ENCODE measurements at places on chromosomes 7 and 10.

GRCh38 chr10:131852823-131853609 is 47.8 kb upstream of the PPP2R2D start:
- DNase-seq = no peak

- no peak for DNase-seq
Measured at GRCh38 chr10:86163522-86164173, 202.9 kb downstream of the GRID1 start.

DNA sequence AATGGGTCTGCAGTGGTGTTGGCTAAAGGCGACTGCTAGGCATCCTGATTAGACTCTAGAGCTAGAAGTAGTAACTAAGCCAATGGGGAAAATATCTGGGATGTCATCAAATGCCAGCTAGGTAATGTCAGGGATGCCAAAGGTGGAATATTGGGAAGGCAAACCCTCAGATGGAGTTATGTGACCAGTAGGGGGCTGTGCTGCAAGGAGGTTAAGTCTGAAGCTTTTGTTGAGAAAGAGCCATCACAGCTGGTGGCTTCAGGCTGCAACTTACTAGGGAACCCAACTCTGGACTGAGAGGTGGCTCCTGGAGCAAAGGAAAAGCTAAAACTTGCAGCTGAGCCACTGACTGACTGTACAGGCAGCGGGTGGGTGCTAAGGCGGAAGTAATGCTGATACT is 576.9 kb upstream of the GHITM start:
- DNase-seq = no peak

DNA sequence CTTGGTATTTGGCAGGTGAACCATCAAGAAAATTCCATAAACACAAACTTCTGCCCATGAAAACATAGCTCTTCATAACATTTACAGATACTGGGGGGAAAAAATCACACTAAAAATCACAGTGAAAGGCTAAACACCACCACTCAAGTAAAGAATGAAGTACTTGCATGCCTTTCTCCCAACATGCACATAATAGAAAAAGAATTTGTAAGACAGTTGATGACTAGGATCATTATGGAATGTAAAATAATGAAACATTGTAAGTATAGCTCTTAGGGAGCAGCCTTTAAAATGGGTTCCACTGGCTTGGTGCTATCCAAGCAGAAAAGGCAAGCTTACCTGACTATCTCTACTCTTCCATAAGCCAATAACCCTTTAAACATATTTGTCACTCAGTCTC is 299.9 kb upstream of the LRRN3 start:
- DNase-seq = no peak

GRCh38 chr7:140698477-140698876 is 2.0 kb downstream of the NDUFB2 start:
- DNase-seq = no peak

GRCh38 chr10:113059371-113059780 is 109.3 kb downstream of the TCF7L2 start:
- no peak for DNase-seq

DNA sequence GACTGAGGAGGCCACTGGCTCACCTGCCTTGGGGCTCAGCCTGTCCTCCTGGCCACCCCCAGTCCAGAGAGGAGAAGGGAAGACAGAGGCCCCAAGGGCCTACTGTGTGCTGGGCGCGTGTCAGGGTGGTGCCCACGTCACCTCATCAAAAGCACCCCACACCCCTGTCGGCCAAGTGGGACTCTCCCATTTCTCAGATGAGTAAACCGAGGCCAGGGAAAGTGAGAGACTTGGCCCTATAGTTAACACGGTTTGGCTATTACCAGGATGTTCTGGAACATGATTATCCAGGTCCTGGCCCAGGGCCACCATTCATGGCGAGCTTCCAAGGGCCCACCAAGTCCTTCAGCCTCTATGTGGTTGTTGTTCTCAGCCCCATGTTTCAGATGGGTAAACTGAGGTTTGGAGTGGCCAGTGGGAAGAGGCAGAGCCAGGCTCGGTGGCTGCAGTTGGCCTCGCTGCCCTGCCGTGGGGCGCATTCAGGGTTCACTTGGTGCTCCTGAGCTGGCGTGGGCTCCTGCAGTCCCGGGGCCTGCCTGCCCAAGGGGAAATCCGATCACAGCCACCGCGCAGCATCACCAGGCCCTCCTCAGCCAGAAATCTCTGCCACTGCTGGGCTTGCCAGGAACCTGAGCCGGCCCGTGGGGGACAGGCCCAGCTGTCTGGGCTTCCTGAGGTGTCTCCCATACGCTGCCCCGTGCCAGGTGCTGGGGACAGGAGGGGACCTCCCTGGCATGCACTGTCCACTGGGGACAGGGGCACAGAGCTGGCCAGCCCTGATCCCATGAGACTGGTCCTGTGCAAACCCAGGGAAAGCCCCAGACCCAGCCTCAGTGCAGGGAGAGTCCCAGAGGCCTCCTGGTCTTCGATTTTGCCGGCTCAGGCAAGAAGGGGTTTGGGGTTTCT is 117.7 kb upstream of the TNRC18 start:
- no peak for DNase-seq

DNA sequence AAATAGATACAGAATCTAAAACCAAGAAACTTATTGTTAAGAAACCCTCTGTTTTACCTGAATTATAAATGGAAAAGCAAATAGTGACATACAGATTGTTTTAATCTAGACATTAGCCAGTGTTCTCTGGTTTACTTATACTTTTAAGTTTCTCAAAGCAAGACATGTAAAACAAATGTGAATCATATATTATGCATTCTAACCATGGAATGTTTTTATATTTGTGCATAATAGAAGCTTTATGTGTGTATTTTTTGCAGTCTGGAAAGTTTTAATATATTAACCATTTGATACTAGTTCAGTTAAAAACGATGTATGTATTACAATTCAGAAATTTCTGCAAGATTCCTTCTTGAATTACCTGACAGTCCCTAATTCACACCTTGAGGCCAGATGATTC is 150.6 kb upstream of the TMEM72 start:
- no peak for DNase-seq

- no peak for DNase-seq
Measured at GRCh38 chr10:114489521-114490310, 85.4 kb upstream of the AFAP1L2 start.

DNA sequence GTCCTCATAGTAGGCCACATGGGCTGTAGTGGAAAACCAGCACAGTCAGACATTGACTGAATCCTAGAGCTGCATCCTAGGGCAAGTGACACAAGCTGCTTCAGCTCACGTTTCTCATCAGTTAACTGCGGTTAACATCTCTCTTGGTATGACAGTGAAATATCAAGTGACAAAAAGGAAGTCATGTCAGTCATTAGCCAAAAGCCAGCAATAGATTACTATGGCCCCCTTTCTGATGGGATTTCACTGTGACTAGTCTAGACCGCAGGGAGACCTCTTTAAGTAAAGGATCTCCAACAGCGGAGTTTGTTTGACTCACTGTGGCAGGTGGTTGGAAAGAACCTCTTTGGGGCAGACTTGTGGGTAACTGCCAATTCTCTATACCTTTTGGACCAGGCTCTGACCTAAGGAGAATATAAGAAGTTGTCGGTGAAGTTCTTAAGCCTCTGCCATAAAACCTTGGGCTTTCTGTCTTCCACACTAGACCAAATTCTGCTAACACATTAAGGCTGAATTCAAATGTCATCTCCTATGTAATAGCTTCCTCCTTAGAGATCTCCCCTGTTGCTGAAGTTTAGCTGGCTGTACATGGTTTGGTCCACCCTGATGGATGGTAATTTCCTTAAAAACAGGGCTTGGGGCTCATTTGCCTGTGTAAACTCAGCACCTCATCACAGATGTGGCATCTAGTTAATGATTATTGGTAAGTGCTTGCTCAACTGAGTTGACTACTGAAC is 115.3 kb downstream of the SGMS1 start:
- no peak for DNase-seq

GRCh38 chr10:25818751-25819150 is 115.3 kb upstream of the MYO3A start:
- DNase-seq = no peak

- DNase-seq = no peak
Measured at GRCh38 chr7:144403102-144403501, 391 bp downstream of the NOBOX start.

GRCh38 chr7:32069116-32069650 is 1.0 kb downstream of the PDE1C start:
- DNase-seq = no peak

DNA sequence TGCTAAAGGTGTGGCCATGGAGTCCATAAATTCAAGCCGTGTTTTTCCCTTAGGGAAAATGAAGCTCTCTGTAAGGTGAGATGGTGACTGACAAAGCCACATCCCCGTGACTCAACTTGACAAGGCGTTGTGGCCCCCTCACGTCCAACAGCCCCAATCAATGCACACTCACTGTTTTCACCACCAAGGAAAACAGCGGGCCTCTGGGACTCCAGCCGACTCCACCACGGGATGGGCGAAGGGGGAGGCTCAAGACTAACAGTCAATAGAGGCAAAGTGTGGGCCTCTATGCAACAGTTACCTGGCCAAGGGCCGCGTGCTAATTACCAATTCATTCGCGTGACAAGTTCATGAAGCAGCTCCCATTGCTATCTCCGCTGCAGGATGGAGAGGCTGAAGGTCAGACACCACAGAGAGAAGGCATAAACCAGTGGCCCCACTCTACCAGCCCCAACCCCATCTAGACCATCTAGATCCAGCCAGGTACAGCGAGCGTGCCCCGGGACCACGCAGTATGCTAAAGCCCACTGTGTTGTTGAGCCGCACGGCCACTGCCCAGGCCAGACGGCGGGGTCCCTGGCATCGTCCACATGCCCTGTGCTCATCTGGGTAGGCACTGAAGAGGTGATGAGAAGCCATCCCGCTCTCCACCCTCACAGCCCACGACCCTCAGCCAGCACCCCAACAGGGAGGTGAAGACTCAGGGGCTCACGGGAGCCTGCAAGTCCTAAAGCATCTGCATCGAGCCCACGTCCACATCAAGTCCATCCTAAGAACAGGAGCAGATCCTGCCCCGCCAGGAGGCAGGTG is 76.1 kb downstream of the PROSER2 start:
- no peak for DNase-seq

- DNase-seq = no peak
Measured at GRCh38 chr7:36486336-36486735, 96.7 kb downstream of the ANLN start.

DNA sequence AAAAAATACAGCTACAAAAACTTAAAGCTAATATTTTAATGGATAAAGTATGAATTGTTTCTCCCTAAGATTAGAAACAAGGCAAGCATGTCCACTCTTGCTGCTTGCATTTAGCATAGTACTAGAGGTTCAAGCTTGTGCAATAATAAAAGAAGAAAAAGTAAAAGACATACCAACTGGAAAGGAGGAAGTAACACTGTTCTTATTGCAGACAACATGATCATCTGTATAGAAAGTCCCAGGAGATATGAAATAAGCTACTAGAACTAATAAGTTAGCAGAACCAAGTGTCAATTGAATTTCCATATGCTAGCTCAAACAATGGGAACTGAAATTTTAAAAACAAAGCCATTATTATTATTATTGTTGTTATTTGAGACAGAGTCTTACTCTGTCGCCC is 20.0 kb upstream of the RABGEF1 start:
- no peak for DNase-seq

- no peak for DNase-seq
Measured at GRCh38 chr7:83451501-83452045, 197.4 kb downstream of the SEMA3E start.

- DNase-seq = no peak
Measured at GRCh38 chr7:32588657-32589056, 93.4 kb downstream of the AVL9 start.

- no peak for DNase-seq
Measured at GRCh38 chr10:9745158-9745557, 1272.5 kb upstream of the CELF2 start.

- DNase-seq = no peak
Measured at GRCh38 chr10:10392511-10392910, 625.2 kb upstream of the CELF2 start.

- DNase-seq = no peak
Measured at GRCh38 chr7:116200963-116201362, 9.4 kb upstream of the TES start.

DNA sequence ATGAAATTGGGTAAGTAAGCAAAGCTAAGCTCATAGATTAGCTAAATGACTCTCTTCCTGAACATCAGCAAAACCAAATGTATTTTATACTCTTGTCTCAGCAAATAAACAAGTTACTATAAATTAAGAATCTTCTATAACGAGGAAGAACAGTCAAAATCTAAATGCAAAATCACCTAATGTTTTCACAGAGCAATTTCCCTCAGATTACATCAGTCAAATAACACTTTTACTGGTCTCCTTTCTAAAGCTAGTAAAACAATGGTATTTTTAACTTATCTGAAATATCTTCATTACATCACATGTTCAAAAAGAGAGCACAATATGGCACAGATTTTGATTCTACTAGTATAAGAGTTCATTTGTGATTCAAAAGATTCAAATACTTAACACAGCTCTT is 16.5 kb upstream of the GPR22 start:
- DNase-seq = no peak

DNA sequence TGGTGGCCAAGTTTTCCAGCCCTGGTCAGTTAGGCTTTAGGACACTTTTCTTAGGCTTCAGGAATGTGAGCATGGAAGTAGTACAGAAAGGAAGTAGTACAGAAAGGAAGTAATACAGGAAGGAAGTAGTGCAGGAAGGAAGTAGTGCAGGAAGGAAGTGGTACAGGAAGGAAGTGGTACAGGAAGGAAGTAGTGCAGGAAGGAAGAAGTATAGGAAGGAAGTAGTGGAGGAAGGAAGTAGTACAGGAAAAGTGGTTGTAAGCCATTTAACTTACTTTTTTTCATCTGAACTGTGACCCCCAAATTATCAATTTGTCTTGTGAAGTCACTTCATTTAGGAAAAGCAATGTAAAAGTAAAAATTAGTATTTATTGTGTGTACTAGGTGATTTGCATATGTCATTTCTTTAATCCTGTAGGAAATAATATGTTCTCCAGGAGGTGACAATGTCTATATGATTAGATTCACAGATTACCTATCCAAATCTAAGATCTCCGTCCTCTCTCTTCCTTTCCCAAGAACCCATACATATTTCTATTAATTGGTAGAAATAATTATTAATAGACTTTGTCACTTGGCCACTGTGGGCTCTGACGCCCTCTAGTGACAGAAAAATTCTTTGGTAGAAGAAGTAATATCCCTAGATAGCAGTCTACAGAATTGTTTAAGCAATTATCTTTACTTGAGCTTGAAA is 3.9 kb upstream of the FAS start:
- no peak for DNase-seq

DNA sequence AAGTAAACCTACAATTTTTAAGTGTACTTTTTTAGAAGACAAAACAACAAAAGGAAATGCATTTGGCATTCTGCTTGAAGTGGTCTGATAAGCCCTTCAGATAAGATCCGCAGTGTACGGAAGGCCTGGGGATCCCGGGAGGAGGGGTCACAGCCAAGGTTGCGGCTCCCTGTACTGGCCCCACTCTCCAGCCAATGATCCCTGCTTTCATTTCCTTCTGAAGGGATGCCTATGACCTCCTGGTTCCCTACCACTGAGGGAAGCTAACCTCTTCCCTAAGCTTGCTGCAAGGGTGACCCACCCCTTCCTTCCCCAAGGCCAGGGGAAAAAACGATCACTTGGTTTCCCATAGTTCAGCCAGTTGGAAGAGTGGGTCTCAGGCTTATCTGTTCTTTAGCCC is 5.3 kb downstream of the DENND2A start:
- no peak for DNase-seq

GRCh38 chr7:155925682-155926081 is 113.4 kb upstream of the SHH start:
- no peak for DNase-seq

- no peak for DNase-seq
Measured at GRCh38 chr7:76408121-76408560, 1.4 kb downstream of the SSC4D start.

GRCh38 chr10:964988-965417 is 23.2 kb upstream of the GTPBP4 start:
- no peak for DNase-seq

- no peak for DNase-seq
Measured at GRCh38 chr10:11881477-11882417, 58.6 kb downstream of the PROSER2 start.

GRCh38 chr10:131697476-131698128 is 203.2 kb upstream of the PPP2R2D start:
- DNase-seq = no peak

Measured in effector memory CD4-positive, alpha-beta T cell (primary cell).